ENCODE measurements at places on chromosomes 1 and 21. TPM values are rescaled to one million over a fixed set of nuclear protein-coding genes. Genes with fewer than 3 reads are reported as not detected.

Gene SOX13
- total RNA-seq, result 1.3 TPM

Gene LMX1A
- total RNA-seq, result not detected

Gene LCE1E
- not detected for total RNA-seq

Gene VHLL
- total RNA-seq, result not detected

Gene PADI2
- total RNA-seq, result 0.57 TPM

Gene ARV1
- 6.7 TPM for total RNA-seq
